ENCODE measurements at places on chromosomes 1 and 21.

GRCh38 chr1:110634455-110635311, 28.5 kb upstream of the KCNA2 start:
- no peak for DNase-seq

DNA sequence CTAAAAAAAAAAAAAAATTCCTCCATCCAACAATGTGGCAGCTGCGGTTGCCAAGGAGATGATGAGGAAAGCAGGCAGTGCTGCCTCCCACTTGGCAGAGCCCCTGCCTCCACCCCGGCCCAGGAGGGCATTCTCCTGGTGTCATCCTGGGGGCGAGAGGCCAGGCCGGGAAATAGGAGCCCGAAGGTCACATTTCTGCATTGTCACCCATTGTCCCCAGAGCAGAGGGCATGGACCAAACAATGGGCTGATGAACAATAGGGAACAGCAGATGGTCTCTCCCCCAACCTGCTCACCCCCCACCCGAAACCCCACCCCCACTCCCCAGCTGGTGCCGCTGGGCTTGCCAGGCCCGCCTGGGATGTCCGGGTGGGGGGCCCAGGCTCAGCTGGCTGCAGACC, 37.3 kb downstream of the CAMK2N1 start:
- DNase-seq: no peak

GRCh38 chr1:89903550-89903949, 82.7 kb downstream of the LRRC8D start:
- DNase-seq: no peak

DNA sequence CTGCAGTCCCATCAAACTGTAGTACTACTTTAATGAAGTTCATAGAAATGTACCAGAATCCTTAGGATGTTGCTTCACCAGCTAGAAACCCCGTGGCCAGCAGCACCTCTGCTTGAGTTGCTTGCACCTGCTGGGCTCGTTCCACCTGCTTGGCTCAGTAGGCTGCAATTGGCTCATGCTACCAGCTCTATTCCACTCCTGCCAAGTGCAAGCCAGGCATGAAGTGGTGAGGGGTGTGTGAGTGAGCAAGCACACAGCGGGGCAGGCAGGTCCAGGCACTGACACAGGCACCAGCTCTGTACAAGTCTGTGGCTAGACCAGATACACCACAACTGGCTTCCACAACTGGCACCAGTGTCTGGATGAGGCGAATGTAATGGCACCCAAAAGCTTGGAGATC, 209.9 kb downstream of the AMY1C start:
- no peak for DNase-seq

DNA sequence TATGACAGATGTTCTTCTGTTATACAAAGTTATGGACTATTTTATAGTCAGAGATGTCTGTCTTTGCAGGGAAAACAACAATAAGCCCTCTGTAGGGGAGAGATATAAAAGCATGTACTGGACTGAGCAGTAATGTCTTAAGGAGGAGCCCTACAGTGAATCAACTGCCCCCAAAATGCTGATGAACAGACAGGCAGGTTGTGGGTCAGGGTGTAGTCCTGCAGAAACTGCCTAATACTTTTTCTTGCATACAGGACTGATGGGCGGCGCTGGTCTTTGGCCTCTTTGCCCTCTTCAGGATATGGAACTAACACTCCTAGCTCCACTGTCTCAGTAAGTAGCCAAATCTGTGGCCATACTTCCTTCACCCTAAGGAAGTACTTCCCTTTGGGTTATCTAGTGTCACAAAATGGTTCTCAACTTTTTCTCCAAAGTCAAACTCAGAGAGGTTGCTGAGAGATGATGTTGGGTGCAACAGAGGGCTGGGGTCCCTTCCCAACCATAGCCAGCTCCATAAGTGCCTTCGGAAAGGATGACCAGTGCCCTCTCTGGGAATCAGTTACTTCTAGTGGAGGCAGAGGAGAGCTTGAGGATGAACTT, 129.8 kb downstream of the PIK3R3 start:
- DNase-seq: no peak

DNA sequence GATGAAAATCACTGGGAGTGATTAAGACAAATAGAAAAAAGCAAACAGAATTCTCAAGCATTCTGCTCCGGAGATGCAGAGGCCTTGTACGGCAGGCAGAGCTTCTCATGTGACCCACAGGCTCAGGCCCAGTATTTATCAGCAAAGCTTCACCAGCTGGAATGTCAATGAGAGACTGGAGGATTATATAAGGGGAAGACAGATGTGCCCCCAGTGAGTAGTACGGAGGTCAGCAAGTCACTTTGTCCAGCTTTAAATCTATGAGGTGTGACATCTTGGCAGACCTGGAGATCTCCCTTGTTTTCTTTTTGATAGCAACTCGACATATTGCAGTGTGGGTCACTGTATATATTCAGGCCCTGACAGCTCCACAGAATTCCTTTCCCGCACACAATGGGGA, 106.8 kb downstream of the HHIPL2 start:
- no peak for DNase-seq

DNA sequence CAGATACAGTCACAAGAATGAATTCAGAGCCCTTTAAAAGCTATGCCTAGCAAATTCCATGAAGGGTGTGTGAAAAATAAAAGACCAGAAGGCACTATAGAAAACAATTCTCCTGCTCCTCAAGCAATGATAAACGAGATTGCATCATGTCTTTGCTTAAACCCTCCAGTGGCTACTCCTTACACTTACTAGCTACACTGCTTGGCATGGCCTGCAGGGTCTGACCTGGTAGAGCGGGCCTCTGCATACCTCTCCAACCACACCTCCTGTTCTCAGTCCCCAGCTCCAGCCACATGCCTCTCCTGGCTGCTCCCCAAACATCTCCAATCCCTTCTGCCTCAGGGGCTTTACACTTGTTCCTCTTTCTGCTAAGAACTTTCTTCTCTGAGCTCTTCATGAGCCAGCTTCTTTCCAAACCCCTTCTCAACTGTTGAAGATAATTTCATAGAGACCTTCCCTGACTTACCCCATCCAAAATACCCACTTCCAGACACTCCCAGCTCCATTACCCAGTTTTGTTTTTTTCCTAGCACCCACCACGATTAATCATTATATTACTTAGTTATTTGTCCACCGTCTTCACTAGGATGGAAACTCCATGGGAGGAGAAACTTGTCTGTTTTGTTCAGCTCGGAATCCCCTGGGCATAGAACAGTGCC, 11.2 kb upstream of the CREG1 start:
- no peak for DNase-seq

Measured in fibroblast of skin of right quadriceps (primary cell).